ENCODE measurements at places on chromosomes 4 and X.

DNA sequence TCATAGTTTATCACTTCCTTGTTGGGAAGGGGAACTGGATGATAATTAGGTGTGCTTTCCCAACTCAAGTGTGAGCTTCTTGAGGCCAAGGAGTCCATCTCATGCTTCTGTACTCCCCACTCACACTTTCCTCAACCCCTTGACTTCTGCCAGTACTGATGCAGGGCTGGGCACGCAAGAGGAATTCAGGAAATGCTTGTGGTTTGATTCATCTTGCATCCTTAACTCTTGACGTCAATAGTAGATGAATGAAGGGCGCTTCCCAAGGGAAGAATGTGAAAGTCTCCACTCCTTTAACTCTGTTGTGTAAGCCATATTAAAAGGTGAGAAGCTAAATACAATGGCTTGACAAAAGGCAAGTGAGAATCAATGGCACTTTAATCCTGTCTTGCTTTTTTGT, 101.8 kb downstream of the AGTR2 start:
- peak; percentile 24 for DNase-seq

DNA sequence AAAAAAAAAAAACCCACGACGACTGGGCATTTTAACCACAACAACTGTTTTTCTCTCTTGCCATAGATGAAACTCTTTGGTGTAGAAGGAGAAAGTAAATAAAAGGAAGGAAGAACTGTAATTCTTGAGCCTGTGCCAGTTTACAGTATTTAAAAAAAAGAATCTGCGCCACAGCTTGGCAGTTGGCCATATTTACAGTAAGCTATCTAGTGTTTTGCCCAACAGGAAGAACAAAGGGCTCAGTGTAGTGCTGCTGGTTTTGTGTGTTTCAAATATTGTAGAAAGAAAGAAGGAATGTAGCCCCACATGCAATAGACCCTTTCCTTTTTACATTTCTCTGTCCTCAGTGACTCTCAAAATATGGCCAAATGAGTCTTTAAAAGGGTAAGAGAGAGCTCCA, 66.1 kb downstream of the NR3C2 start:
- DNase-seq = no peak

GRCh38 chr4:82293304-82293703, 80.5 kb downstream of the HNRNPD start:
- DNase-seq = no peak

DNA sequence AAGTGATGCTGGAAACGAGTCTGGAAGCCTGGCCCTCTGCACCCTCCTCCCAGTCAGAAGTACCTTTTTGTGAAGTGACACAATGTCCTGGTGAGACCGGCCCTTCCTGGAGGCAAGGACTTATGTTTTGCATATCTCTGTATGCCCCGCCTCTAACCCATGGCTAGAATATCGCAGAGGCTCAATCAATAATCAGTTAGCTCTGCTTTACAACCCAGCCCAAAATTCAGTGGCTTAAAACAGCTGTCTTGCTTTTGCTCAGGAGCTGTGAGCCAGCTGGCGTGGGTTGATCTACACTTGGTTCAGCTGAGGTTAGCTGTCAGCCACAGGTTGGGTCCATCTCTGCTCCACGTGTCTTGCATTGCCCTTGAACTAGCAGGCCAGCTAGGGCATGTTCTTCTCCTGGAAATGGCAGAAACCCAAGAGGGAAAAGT, 98.8 kb upstream of the METTL14 start:
- DNase-seq = no peak

DNA sequence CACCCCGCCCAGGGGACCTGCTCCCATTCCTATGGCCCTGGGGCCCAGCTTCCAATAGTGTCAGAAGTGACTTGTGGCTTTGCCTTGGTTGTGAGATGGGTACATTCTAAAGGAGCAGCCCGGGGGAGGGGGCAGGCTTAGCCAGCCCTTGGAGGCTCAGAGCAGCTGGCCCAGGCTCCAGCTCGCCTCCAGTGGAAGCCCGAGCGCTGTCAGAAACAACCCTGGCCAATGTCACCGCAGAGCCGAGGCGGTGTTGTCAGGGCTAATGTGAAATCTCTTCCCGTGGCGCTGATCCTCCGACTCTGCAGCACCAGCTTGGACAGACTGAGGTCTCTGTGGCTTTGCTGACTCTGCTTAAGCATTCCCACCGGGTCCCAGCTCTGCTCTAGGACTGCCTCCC, 29.2 kb upstream of the ZNF81 start:
- DNase-seq = no peak
